ENCODE measurements at places on chromosomes 12 and 14.

DNA sequence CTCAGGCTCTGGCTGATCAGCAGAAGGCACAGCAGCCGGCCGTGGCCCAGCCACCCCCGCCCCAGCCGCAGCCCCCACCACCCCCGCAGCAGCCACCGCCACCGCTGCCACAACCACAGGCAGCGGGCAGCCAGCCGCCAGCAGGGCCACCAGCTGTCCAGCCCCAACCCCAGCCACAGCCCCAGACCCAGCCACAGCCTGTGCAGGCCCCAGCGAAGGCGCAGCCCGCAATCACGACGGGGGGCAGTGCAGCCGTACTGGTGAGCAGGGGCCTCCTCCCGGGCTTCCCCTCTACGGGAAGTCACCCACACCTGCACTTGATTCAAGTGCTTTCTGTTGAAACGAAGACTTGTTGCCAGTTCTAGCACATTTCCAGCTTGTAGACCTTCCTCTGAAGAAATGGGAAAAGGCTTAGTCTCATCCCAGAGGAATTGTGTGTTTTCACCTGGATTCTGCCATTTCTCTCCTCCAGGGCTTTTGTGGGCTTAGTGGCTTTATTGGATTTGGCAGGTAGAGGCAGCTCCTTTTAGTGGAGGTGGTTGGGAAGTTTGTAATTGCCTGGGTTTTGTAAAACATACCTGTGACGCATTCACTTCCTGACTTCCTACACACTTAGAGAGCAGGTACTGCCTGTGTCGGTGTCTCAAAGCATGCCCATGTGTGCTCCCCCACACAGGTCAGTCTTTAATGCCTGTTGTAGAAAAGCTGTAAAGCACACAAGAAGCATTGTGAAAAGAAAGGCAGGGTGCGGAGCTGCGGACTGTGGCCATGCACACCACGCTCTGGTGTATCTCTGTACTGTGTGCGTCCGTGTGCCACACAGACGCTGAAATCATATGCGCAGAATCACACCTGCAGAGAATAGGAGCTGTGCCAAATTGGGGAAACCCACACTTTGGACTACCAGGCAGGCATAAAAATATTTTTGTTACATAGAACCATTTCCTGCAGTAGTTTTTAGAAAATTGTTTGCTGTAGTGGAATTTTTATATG is 90.5 kb downstream of the DDX51 start:
- no peak for DNase-seq

- no peak for DNase-seq
These were observed 78.1 kb upstream of the GALNT9 start for GRCh38 chr12:132407451-132407961.

DNA sequence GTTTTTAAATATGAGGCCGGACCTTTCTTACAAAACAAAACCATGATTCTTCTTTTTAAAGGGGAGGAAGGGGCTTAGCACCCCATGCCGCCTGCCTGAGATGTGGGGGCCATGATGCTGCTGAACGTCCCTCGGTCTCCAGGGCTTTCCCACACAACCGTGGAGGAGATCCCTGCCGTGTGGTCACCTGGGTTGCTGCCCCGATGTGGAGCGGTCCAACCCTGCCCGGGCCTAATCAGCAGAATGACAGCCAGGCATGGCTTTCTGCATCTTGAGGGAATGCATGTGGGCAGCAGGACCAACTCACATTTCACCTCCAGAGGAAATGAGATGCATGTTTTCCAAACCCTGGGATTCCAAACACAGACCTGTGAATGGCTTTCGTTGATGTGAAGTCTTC is 48.9 kb upstream of the C14orf180 start:
- DNase-seq = no peak

GRCh38 chr12:109597795-109598427 is 24.3 kb downstream of the MVK start:
- peak; percentile 78 for DNase-seq

GRCh38 chr14:92597906-92598905 is 84.6 kb downstream of the RIN3 start:
- DNase-seq = no peak

DNA sequence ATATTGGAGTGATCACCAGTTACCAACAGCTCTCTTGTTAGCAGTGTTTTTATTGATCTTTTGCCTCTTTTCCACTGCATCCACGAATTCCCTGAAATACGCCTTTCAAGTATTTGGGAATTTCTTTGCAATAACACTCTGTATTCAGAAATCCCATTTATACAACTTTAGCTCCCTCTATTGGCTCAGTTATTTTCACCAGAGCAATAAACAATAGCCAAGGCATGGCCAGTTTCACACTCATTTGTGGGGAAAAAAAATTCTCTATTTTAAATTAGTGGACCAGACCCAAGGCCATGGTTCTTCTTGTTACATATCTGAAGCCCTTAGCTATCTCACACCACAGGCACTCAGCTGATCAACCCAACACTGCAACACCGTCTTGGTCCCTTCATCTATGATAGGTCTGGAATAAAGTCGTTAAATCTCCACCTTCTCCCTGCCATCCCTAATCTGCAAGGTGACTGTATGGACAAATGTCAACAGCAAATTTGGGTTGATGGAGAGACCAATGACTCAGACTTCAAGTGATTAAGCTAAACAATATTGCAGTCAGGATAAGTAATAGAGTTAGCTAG is 92.4 kb upstream of the TMEM260 start:
- no peak for DNase-seq

- DNase-seq = no peak
These were observed 382.2 kb downstream of the GRIN2B start for GRCh38 chr12:13599176-13599575.

GRCh38 chr12:50603817-50604639 is 99.2 kb downstream of the DIP2B start:
- no peak for DNase-seq

GRCh38 chr12:24500421-24500820 is 448.5 kb downstream of the BCAT1 start:
- no peak for DNase-seq

DNA sequence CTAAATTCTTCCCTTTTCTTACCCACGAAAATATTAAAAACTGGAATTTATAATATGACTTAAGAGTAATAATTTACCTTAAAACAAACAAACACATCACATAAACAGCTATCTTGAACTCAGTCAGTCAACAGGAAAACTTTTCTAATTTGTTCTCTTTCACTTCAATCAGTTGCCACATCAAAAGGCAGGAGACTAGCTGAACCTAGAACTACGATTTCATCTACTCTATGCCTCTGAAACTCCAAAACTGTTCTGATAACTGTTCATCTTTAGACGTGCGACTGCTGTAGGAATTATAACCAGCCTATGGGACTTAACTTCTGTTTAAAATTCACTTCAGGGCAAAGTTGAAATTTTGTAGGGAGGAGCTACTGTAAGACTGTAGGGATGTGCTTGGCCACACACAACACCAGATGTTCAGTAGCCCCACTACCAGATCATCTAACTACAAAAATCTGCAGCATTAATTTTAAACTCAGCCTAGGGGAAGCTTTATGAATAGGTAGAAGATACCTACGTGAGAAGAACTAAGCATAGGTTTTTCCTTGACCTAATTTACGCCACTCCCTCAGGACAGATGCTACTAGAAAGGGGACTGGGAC is 7.6 kb upstream of the RAD51AP1 start:
- DNase-seq = no peak

- DNase-seq = peak; percentile 70
These were observed 1.3 kb downstream of the GPR137C start for GRCh38 chr14:52553671-52554575.

DNA sequence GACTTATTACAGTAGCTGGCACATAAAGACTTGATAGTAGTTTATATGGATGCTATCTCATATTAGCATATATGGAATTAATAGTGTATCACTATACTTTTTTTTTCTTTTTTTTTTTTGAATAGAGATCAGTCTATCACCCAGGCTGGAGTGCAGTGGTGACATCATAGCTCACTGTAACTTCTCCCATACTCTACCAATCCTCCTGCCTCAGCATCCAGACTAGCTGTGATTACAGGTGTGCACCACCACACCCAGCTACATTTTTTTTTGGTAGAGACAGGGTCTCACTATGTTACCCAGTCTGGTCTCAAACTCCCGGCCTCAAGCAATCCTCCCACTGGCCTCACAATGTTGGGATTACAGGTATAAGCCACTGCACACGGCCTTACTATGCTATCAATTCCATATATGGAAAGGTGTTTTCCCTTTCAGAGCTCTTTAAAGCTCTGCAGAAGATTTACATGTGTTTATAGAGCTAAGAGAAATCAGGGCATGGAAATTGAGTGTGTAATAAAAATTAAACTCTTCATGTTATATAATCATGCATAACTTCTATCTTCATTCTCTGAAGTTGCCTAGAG is 1.8 kb upstream of the TBK1 start:
- DNase-seq = no peak

DNA sequence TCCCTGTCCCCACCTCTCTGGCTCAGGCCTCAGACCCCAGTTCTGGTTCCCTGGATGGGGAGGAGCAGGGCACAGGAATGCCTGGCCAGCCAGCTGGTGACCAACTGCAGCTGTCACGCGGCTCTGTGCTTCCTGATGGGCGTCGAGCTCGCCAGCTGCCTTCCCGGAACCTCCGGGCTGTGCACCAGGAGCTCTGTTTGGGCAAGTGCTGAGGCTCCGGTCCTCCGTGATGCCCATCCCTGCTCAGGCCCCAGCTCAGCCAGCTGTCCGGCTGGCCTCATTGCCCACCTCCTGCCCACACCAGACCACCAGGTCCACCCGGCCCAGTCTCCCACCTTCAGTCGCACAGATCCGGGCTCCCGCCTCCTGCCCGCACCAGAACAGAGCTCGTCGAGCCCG is 4.8 kb downstream of the IFFO1 start:
- DNase-seq = peak; percentile 66

DNA sequence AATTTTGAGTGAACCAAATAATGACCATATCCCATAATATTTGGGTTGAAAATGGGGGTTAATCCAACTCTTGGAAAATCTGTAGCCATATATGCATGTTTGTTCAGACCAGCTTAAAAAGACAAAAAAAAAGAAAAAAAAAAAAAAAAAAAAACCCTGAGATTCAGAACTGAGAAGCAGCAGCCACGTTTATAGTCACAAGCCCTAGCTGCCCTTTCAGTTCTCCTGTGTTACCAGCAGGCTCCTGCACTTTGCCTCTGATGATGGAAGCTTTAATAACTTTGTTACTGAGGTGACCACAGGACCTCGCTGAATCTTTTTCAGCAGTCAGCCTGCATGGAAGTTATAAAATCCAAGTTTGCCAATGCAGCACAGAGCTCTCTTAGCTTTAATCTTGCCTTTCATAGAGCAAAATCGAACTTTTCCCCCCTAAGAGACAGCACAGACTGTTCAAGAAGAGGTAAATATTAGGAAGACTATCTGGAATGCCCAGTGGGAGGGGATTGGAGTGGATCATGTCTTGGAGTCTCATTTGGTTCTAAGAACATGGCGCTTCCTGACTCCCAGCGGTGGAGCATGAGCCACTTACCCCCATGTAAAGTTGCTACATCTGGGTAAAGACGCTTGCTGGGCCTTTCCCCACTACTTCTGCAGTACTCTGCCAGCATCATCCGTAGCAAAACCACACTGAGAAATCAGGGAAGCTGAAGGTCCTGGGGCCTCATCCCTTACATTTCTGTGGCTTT is 20.6 kb downstream of the GNG2 start:
- no peak for DNase-seq

DNA sequence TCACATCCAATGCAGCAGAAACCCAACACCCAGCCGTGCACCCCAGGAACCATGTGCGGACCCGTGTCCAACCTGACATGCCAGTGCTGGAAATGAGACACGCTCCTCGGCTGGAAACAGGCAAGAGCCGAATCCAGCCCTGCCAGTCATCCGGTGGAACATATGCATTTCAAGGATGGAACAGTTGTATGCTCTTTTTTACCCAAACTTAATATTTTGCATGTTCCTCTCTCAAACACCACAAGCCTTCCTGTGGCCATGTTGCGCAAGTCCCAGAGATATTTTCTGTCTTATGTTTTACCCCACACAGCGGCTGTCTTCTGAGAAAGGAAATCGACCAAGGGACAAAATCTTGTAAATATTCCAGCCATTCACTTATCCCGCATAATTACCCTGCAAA is 196.9 kb downstream of the BCL11B start:
- no peak for DNase-seq

GRCh38 chr14:104967386-104968152 is 10.6 kb downstream of the AHNAK2 start:
- DNase-seq = no peak

DNA sequence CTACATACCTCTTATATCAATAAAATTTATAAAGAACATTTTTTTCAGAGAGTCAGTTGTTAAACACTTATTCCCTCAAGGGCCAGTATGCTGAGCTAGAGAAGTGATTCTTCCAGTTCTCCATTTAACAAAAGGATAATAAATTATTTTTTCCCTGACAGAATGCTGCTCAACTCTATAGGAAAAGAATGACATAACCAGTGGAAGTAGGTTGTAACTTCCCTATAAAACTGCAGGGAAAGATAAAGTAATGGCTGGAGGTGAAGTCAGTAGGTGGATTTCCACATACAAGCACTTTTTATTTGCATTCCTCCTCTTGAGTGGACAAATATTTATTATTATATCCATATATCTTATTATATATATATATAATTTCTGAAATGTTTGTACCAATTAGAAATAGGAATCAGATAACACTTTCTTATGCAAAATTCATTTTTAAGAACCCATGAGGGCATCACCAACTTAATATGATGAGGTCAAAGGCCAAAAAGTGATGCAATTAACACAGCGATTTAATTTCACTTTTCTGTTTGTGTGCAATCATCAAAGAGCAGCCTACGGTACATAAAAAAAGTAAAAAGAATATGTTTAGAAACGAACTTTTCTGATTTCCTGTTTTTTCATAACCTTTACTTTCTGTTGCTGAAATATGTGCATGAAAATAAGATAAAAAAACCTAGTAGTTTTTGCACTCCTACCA is 175.3 kb downstream of the PRKD1 start:
- DNase-seq = no peak

- DNase-seq = no peak
These were observed 164.6 kb downstream of the MSRB3 start for GRCh38 chr12:65443038-65443437.

DNA sequence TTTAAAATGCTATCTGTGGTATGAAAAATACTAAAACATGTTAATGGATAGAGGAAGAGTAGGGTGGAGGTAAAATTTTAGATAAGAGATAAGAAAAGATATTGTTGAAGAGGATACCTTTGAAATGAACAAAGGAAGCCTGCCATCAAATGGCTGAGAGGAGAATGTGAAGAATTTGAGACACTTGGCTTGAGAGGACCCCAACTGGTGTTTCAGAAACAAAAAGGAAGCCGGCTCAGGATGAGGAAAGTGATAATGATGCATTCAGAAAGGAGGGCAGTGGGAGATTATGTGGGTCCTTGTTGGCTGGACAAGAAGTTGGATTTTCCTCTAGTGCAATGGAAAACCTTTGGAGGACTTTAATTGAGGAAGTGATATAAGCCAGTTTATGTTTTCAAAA is 264.4 kb downstream of the DUSP6 start:
- DNase-seq = no peak

- no peak for DNase-seq
These were observed 6.1 kb upstream of the AMIGO2 start for GRCh38 chr12:47085815-47086252.

- no peak for DNase-seq
These were observed 15.0 kb upstream of the OAS2 start for GRCh38 chr12:112963227-112963861.

GRCh38 chr12:90275088-90275487 is 566.5 kb upstream of the ATP2B1 start:
- DNase-seq = no peak

- no peak for DNase-seq
These were observed 7.0 kb downstream of the CDK2AP1 start for GRCh38 chr12:123264642-123265041.
